ENCODE measurements at places on chromosomes 3 and 15.

- no peak for DNase-seq
These were observed 353.7 kb downstream of the RSL24D1 start for GRCh38 chr15:54843006-54843405.

GRCh38 chr3:49271047-49271446 is 6.0 kb downstream of the C3orf62 start:
- DNase-seq, result no peak

DNA sequence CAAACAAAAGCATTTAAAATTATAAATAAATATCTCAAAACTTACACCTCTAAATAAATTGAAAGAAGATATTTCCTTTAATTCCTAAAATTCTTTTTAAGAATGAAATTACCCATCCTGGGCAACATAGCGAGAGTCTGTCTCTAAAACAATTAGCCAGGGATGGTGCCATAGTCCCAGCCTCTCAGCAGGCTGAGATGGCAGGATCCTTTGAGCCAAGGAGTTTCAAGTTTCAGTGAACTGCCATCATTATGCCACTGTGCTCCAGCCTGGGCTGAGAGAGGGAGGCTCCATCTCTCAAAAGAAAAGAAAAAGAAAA is 25.4 kb downstream of the AADAC start:
- no peak for DNase-seq

DNA sequence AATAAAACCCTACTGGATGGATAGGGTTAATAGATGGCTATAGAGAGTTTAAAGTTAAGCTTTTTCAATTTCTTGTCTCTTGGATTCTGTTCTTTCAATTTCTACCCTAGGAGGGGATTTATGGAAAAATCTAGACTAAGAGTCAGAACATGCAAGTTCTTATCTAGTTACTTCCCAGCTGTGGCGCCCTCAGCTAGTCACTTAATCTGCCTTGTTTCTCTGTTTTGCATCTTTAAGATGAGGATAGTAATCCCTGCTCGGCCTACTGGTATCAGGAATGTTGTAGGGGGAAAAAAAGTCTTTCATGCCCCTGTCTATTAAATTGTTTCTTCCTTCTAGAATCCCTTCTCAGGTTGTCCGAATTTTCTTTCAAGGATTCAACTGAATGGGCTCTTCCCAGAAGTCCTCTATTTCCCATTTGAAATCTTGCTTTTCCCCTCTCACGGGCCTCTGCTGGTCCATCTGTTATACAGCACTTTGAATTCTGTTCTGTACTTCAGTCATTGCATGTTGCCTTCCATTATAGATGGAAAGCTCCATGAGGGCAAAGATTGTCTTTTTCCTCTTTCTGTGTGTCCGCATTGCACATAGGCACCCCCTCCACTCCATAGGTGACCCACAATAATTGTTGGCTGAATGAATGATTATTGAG is 4.4 kb downstream of the KCTD6 start:
- DNase-seq, result no peak

DNA sequence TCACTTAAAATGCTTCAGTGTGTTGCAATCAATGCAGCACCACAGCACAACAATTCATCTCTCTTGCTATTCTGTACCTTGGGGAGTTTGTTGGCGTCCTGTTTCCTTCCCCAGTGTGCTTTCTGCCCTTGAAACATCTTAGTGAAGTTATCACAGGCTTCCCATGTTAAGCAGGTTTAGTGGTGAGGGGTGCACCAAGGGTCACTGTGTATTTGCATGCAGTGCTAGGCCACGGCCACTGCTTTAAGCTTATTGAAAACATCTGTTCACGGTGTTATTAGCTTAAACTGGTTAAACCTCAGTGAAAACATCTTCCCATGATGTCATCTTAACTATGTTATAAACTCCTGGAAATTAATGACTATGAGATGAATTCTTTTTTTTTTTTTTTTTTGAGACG is 217.3 kb upstream of the GOLIM4 start:
- DNase-seq, result no peak

DNA sequence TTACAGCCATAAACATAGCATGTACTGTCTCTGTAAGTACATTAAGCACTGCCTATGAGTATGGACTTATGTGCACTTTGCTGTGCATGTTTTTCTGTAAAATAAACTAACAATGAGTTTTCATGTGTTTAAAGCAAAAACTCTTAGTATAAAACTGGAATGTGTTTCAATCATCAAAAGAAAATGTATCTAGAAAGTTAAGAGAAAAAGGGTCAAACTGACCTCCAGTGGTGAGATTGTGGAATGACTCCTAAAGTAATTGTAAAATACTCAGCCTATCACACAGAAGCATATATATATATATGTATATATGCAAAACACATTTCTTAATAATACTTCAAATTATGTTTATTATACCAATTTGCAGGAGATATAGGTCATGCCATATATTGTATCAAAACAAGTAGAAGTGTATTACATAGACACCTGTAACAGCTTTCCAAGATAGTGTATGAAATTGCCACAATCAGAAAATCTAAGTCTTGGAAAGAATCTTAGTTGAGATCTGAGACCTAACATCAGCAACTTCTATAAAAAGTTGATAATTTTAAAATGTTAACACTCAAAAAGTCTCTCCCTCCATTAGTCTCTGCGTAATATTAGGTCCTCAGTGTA is 199.6 kb downstream of the FMN1 start:
- DNase-seq, result no peak

GRCh38 chr3:73558727-73559075 is 66.0 kb downstream of the PDZRN3 start:
- DNase-seq, result no peak

DNA sequence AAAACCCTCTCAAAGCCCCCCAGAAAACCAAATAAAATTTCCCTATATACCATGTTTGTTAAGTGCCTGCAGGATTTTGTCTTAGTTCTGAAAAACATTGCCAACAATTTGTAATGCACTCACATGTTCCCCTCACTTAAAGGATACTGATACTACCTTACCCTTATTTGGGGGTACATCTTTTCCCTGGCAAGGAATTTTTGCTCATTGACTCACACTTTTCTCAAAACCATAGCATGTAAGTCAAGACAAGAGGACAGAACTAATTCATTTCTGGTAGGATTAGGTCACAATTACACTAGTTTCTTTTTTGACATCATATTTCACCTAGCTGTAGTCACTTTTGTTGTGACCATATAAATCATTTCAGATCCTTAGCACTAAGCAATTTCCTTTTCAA is 222.2 kb downstream of the THRB start:
- no peak for DNase-seq

DNA sequence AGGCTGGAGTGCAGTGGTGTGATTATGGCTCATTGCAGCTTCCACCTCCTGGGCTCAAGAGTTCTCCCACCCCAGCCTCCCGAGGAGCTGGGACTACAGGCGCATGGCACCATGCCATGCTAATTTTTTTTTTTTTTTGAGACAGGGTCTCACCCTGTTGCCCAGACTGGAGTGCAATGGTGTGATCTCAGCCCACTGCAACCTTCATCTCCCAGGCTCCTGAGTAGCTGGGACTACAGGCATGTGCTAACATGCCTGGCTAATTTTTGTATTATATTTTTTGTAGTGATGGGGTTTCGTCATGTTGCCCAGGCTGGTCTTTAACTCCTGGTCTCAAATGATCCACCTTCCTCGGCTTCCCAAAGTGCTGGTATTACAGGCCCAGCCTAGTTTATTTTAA is 4.0 kb downstream of the TEX9 start:
- DNase-seq, result no peak

GRCh38 chr15:60939389-60939788 is 289.7 kb downstream of the RORA start:
- no peak for DNase-seq

DNA sequence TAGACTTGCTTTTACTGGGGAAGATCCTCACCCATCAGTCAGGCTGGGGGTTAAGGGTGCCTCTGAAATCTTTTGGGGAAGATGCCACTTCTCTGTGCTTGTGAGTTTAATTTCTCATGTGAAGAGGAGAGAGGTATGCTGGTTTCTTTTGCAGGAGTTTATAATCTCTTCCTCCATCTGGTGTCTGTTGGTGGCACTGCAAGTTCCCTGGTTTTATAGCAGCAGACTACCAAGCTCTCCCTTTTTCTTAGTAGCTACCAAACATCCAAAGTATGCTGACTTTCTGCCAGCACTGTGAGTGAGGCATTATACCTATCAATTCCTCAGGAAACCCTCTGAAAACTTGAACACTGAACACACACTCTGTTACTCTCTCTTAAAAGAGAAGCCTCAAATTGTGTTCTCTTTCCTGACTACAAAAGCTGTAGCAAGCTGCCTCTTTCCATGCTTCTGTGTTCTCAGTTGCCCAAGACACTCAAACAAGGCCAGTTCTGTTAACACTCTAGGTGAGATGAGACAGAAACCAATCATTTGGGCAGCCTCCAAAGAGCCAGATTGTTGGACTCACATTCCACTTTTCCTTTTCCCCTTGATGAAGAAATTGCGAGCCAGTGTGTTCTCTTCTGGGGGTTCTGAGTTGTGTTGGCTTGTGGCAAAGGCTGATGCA is 299.5 kb downstream of the GAP43 start:
- DNase-seq, result no peak

DNA sequence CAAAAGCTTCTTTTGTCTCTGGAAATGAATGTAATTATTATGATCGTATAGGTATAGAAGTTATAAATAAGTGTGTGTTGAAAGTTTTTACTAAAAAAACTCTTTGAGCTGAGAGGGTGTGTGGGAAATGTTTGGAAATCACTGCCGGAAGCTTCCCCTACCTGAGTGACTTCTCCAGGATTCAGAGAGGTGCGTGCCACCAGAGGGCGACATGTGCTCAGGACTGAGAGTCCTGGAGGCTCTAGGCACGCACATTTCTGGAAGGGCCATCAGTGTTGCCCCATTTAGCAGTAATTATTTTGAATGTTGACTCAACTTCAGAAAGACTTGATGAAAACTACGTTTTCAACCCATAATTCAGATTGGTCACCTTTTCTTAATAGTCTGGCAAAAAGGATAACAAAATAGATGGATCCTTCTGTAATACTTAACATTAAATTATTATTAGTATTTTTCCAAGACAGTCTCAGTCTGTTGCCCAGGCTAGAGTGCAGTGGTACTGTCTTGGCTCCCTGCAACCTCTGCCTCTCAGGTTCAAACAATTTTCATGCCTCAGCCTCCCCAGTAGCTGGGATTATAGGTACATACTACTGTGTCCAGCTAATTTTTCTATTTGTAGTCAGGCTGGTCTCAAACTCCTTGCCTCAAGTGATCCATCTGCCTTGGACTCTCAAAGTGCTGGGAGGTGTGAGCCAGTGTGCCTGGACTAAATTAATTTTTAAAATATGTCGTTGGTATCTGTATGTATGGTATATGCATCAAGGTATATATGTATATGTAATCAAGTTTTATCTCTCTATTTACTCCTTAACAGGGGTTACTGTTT is 34.5 kb downstream of the GPR171 start:
- DNase-seq, result no peak

DNA sequence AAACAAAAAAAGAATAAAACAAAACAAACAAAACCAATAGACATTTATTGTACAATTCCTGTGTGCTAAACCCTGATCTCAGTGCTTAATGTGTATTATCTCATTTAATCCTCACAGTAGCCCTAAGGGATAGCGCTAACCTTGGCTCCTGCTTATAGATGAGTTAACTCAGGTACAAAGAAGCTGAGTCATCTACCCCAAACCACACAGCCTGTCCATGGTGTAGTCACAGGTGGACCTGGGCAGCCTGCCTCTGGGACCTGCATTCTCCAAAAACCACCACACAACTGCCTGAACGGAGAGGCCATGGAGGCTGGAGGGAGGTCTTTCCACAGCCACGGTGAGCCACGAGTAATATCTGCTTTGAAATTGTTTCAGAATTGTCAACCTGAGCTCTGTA is 5.5 kb upstream of the CLN6 start:
- no peak for DNase-seq

- DNase-seq, result no peak
These were observed 844 bp upstream of the PFN2 start for GRCh38 chr3:149971403-149972075.

DNA sequence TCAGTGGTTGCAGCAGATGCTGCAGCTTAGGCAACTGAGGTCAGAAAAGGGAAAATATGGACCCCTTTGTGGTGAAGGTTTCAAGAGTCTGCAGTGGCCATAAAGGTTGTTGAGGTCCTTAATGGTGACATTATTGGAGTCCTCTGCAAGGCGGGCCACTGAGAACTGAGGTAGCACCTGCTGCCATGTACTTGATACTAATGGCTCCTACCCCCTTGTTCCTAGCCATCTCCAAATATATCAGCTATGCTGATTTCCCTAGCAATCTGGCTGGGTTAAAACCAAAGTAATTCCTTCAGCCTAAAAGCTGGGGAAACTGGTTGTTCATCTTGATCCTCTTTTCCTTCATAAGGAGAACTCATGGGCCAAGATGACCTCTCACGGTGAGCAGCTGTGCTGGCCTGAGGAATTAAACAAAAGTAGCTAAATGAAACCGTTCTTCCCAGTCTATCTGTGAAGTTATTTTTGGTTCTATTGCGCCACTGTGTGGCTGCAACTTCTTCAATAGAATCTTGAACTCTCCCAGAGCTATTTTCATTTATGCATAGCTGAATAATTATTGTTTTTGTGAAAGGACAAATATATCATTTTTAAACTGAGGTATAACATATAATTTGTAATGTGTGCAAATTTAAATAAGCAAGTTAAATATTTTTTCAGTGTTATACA is 76.1 kb upstream of the PLSCR4 start:
- no peak for DNase-seq

DNA sequence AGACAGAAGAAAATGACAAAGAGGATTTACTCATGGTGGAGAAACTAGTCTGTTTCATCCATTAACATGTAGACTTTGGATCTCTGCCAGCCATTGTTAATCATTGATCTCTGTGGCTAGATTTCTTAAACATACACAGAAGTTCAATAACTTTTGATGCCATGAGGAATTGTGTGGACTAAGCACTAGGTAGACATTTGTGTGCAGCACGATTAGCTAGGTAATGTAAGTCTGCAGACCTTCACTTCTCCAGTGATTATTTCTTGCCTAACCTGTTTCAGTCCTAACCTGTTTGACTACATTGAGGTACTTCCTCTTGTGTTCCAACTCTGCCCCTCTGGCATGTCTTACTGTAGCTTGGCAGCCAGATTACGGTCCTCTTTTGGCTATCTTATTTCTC is 928.5 kb upstream of the ROBO1 start:
- no peak for DNase-seq

GRCh38 chr15:39181940-39182339 is 398.9 kb upstream of the THBS1 start:
- DNase-seq, result no peak

DNA sequence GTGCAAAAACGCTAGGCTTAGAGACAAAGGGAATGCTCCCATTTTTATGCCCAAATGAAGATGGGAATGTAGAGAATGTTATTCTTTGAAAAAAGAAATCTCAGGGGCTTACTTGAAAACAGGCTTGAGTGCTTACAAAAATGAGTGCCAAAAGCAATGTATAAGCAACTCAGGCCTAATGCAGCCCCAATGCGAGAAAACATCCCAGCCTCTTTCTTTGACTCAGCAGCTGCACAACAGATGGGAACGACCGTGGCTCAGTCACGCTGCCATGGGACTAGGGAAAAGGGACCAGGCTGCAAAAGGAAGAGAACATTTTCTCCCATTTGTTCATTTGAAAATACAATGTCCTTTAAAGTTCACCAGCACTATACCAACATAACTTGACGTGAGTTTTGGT is 246.4 kb upstream of the LRIG1 start:
- DNase-seq, result no peak
